ENCODE measurements at places on chromosomes 3 and 15.

GRCh38 chr3:171765511-171765887, 44.8 kb downstream of the PLD1 start:
- no peak for DNase-seq

DNA sequence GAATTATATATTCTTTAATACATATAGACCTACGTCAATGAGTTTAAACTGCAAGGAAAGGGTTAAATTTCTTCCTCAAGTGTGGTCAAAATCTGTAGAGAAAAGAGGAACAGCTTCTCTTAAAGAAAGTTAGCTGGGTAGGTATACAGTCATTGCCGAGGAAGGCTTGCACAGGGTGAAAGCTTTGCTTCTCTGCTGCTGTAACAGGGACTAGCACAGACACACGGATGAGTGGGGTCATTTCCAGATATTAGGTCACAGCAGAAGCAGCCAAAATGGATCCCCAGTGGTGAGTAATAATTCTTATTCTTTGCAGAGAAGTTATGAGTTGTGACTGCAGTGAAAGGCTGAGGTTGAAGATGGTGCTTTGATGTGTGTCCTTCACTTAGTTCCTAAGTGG, at the start of gene CD86:
Gene CD86, plus strand, starts transcription at position 148 of the 400 bp plus-strand sequence. Its CDS starts 128 bp downstream, at position 276.
- DNase-seq: no peak

- peak; percentile 99 for DNase-seq
Observed at GRCh38 chr15:59594493-59594942, 17.1 kb upstream of the GCNT3 start.

GRCh38 chr3:118912188-118912587, 122.5 kb downstream of the IGSF11 start:
- DNase-seq: no peak

DNA sequence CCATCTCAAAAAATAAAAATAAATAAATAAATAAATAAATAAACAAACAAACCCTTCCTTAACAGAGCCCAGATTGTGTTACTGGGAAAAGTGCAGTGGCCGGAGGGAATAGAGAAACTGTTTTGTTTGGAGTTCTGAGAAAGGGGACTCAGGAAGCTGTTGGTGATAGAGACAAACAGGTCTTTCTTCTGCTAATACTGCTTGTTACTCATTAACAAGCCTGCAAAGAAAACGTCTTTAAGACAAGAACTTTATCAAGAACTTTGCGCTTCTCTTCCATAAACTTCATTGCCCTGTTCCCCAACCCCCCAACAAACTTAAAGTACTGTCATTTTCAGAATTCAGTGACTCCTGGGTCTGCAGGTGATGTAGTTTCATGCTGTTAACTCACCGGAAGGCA, 68.8 kb upstream of the GSK3B start:
- no peak for DNase-seq

DNA sequence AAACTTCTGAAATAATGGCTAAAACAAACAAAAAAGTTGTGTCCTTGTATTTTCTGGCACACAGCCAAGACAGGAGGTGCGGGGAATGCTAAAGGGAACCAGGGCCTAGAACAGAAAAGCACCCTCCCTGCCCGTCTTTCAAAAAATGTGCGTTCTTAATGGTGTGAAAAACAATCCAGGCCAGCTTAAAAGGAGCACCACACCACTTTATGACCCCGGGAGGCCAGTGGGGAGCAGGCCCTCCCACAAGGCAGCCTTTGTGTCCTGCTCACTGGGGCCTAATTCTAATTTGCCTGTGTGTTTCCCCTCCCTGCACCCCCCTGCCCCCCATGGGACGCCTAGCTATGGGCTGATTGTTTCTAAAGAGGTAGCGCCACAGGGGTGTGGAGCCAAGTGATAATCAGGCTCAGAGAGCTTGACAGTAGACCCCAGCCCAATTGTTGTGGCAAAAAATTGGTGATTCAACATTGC, 181.4 kb downstream of the GREM1 start:
- no peak for DNase-seq

GRCh38 chr15:38080651-38081275, 146.3 kb downstream of the TMCO5A start:
- no peak for DNase-seq

GRCh38 chr3:122230174-122230573, 46.7 kb downstream of the CASR start:
- no peak for DNase-seq

Data from epithelial cell of proximal tubule (primary cell).